ENCODE measurements at places on chromosomes 3 and 15.

- no peak for DNase-seq
Measured at GRCh38 chr3:81760215-81760614, 1.2 kb downstream of the GBE1 start.

- DNase-seq = no peak
Measured at GRCh38 chr15:72342385-72342784, 22.4 kb upstream of the CELF6 start.

- no peak for DNase-seq
Measured at GRCh38 chr15:43239732-43240491, 19.1 kb upstream of the EPB42 start.

- peak; percentile 17 for DNase-seq
Measured at GRCh38 chr3:32399030-32399620, 7.5 kb downstream of the CMTM7 start.

GRCh38 chr3:106261396-106261795, 392.6 kb upstream of the CBLB start:
- no peak for DNase-seq

- no peak for DNase-seq
Measured at GRCh38 chr3:155080692-155081091, 573 bp downstream of the MME start.

GRCh38 chr3:197404754-197405153, 106.3 kb upstream of the DLG1 start:
- no peak for DNase-seq

GRCh38 chr15:78873793-78874765, 1.4 kb downstream of the MORF4L1 start:
- no peak for DNase-seq

- DNase-seq = no peak
Measured at GRCh38 chr3:189902230-189903186, 218.2 kb downstream of the P3H2 start.

DNA sequence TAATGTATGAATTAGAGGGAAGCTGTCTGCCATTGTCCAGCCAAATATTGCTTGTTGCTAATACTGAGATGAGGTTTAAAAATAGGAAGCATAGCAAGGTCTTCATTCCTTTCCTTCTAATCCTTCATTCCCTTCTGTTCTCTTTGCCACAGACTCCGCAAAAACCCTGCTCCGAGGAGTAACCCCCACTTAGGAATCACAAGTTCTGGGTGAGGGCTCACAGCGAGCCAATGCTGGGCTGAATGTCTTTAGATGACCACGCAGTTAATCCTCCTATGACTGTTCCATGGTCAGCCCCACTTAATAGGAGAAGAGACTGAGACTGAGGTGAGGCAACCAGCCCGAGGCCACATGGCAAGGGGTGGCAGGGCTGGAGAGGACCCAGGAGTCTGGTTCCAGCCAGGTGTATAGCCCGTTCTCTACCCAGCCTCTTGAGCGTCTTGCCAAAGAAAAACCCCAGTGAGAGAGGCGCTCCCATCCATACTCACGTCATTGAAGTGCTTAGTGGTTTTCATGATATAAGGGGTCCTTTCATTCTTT, 44.9 kb upstream of the CTSH start:
- DNase-seq = no peak

DNA sequence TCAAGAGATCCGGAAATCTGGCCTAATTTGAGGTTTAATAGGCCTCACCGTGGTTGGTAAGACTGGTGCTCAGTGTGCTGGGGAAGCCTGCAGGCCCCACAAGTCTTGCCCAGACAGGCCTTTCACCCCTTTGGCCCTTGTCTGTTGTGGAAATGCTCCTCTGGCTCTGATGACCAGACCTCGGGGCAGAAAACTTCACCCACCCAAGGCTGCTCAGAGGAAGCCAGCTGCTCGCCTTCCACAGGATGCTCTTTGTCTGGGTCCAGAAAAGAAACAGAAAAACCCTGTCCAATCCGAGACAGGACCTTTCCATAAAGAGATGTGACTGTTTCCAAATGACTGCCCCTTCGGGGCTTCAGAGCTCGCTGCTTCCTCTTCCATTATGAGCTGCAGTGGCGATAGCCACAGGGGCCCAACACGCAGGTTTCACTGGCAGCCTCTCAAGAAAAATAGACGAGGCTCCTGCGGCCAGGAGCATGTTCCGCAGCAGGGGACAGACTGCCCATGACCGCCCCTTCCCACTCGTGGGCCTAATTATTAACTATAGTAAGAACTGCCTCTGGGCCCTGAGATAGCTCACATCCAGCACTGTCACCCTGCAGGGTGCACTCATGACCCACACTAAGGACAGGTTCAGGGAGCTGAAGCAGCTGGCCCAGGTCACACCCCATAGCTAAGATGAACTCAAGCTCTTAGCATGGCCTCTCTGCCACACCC, 6.8 kb upstream of the SNX22 start:
- no peak for DNase-seq

DNA sequence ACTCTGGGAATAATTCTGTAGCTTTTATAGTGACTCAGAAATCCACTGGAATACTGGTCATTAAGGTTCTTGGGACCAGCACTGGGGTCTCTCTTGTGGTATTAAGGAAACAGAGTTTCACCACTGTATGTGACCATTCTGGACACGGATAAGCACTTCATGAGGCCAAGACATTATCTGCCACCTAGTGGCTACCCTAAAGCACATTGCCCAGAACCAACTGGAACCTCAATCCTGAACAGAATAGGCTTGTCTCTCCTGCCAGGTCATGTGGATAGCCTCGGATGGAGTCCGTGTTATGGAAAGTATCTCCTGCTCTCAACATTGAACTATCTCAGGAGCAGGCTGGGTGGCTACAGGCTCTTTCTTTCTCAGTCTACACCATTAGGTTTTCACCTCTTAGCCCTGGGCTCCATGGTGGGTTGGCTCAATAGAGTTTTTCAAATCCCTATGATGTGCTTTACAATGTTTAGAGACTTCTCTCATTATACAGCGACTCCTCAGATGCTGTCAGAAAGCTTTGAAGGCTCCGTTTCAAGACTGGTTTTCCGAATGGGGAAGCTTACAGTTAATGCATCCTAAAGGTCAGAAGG, 167.6 kb upstream of the ST8SIA2 start:
- no peak for DNase-seq

DNA sequence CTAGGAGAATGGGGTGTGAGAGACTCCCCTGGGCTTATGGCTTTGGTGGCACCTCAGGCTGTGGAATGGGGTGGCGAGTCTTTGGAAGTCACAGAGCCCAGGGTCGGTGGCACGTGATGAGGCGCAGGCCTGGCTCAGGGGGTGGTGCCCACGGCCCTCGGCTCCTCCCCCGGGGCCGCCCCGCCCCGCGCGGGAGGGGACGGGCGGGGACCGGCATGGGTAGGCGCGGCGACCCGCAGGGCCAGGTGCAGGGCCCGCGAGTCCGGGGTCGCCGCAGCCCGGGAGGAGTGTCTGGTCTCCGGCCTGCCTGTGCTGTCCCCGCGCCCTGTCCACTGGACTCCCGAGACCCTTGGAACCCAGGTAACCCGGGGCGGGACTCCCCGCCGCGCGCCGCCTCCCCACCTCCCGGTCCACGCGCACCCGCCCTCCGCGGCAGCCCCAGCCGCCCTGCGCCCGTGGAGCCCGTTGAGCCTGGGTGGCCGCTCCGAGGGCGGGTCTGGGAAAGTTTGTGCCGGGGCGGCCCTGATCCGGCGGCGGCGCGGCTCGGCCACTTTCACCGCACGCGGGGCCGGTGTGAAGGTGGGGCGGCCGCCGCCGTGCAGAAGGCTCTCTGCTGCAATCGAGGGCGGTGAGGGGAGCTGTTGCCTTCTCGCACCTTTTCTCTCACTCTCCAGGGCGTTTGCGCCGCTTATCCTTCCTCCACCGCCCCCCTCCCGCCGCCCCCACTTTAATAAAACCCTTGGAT, at the start of gene PAQR5:
TSS of gene PAQR5 (plus strand) at position 216 of the 745 bp plus-strand sequence. CDS start 61,169 bp downstream, outside the sequence.
- no peak for DNase-seq

DNA sequence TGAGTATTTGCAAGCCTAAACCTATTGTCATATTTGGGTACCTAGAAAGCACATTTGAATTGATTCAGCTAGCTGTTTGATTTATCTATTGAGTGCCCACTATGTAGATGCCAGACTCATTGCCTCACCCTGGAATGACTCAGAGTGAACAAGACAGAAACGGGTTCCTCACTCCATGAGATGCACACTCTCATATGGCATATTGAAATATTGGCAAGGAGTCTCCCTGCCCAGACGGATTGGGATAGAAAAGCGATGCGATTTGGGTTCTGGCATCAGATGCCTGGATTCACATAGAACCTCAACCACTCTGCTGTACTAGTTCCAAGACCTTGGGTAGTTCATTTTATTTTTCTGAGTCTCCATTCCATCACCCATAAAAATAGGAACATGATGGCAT, 22.5 kb downstream of the LRRN1 start:
- no peak for DNase-seq
